ENCODE measurements at places on chromosomes 4 and X.

DNA sequence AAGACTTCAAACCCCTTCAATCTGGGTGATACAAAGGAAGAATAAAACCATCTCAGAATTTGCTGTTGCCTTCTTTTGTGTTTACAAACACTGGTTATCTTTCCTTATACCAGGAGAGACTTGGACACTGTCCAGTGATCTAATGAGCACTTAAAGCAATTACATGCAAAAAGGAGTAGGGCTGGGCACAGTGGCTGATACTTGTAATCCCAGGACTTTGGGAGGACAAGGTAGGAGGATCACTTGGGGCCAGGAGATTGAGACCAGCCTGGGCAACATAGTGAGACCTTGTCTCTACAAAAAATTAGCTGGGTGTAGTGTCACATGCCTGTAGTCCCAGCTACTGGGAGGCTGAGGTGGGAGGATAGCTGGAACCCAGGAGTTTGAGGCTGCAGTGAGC lies 95.7 kb upstream of the DRD5 start:
- no peak for DNase-seq

DNA sequence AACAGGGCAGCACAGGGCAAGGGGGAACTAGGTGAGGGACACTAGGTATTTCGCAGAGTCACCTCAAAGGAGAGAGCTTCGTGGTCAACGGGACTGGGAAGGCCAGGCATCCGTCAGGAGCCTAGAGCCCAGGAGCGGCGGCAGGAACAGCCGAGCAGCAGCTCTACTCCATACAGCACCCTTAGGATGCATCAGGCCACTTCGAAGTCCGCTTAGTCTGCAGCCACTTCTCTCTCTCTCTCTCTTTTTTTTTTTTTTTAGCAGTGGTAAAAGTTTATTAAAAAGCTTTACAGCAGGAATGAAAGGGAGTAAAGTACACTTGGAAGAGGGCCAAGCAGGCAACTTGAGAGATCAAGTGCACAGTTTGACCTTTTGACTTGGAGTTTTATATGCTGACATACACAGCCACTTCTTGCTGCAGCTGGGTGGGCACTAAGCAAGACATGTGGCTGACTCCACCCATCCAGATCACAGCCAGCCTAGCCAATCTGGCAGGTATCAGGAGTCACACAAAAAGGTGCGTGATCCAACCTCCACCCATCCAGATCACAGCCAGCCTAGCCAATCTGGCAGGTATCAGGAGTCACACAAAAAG lies 209.7 kb upstream of the RADX start:
- no peak for DNase-seq

DNA sequence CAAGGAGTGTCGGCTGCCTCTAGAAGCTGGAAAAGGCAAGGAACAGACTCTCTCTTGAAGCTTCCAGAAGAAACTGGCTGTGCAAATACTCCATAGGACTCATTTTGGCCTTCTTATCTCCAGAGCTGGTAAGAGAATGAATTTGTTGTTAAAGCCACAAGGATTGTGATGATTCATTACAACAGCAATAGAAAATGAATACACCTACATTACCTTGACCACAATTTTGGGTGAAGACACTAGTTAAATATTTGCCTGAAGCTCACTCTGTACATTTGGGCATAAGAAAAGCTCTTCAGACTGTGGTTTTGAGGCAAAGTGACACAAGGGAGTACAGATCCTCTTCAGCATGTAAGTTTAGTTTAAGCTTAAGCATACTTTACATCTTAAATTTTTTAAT lies 134.5 kb upstream of the TLL1 start:
- no peak for DNase-seq

DNA sequence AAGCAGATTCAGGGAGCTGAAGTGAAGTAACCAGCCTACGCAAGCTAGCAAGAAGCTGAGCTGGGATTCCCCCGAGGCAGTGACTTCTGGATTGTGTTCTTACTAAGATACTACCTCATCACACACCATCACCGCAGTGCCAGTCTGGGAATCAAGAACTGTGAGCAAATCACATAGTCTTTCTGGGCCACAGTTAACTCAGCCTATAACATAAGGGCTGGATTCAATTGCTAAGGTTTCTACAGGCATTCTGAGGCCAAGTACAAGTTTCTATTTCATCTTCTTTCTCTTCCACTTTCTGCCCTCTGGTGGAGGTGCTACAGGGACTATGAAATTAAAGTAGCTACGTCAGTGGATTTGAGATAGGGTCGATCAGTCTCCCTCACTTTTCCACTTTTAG lies 1.4 kb upstream of the CORIN start:
- peak; percentile 65 for DNase-seq

- DNase-seq = no peak
Measured at GRCh38 chrX:275476-275966, 5.7 kb upstream of the PLCXD1 start.

GRCh38 chr4:107276052-107276451 lies 239.9 kb upstream of the DKK2 start:
- no peak for DNase-seq

- DNase-seq = no peak
Measured at GRCh38 chrX:154797006-154797405, 8.3 kb downstream of the MPP1 start.

- no peak for DNase-seq
Measured at GRCh38 chr4:150546286-150546685, 35.7 kb upstream of the MAB21L2 start.

DNA sequence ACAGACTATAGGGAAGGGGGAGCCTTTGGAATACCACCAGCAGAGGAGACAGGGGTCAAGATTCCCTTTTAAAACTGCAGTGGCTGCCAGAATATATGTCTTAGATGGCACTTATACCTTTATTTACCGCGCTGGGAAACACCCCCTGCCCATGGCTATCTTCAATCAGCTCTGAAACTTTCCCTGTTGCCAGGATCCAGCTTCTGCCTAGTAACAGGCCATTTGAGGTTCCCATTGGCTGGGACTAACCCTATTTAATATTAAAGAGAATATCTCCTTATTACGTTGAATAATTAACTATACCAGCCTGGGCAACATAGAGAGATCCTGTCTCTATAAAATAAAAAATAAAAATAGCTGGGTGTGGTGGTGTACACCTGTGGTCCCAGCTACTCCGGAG lies 23.8 kb downstream of the SOWAHB start:
- no peak for DNase-seq

- no peak for DNase-seq
Measured at GRCh38 chr4:22427675-22428074, 88.2 kb downstream of the ADGRA3 start.

DNA sequence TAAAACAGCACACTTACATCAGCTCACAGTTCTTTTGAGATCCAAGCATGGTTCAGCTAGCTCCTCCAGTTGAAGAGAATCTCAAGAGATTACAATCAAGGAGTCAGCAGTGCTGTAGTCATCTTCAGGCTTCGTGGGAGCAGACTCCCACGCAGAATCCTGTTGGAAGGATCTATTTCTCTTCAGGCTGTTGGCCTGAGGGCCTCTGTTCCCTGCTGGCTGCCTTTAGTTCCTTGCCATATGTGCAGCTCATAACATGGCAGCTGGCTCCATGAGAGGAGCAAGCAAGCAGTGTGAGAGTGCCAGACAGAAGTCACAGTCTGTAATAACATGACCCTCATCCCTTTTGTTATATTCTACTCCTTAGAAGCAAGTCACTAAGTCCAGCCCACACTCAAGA lies 168.6 kb downstream of the COX18 start:
- no peak for DNase-seq

GRCh38 chrX:71292669-71293365 lies 8.7 kb upstream of the ITGB1BP2 start:
- DNase-seq = no peak

GRCh38 chr4:25043548-25043947 lies 12.8 kb upstream of the LGI2 start:
- no peak for DNase-seq

DNA sequence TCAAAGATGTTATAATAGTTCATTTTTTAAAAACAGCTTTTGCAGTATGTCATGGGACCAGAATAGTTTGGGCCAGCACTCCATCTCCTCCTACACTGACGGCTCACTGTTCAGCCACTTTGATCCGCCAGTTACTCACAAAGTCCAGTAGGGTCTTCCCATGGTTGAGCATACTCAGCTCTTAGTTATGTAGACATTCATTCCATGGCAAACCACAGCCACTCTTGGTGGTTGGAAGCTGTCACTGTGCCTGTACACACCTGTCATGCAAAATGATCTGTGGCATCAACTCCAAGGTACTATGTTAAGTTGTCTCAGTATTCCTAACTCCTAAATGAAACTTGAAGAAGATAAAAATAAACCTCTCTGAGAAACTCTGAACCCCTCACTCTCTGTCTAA lies 127.2 kb downstream of the NR3C2 start:
- DNase-seq = no peak

DNA sequence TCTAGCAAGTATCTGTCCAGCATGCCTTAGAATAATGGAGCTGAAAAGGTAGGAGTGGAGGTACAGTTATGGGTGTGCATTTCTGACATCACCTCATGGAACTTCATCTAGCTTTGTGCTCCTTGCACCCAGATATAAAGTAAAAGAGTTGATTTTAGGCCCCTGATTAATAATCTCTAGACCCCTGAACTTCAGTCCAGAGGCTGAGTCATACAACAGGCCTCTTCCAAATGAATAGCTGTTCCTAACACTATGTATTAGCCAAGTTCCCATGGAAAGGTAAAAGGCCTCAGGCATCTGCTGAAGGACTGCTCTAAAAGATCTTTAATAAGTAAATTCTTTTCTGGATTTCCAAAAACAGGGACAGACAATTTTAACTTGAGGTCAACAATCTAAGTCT lies 16.2 kb downstream of the TBC1D9 start:
- DNase-seq = no peak

DNA sequence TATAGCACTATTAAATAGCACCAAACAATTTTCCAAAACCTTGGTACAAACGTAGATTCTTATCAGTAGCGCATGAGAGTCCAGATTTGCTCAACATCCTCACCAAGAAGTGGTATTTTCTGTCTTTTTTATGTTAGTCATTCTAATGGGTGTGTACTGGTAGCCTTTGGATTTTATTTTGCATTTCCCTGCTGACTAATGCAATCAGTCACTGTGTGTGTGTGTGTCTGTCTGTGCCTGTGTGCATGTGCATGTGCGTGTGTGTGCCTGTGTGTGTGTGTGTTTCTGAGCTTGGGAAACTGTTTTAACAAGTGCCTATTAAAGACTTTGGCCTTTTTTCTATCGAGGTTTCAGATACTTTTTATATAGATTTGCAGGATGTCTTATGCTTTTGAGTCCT lies 82.2 kb upstream of the MAGEA10 start:
- no peak for DNase-seq

DNA sequence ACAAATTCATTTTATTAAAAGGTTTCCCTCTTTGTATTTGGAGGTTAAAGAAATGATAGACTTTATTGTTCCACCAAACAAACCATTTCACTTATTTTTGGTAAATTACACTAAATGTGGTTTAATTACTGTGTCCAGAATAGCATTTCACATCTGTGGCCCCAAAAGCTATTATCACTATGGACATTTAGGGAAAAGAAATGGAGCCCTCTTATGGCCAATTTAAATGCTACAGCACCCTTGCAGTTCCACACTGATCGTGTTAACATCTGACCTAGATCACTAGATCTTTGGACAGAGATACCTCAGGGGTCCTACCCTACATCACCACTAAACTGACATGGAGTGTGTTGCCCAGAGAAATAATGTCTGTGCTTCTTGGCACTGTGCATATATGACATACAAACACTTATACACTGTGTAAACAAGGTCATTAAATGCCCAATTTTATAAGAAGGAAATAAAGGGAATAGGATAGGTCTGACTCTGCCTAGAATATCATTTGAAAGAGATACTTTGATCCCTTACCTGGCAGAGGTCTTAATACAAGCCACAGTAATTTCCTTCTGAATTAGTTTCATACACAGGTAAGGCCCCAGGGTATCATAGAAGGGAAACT lies 163.9 kb downstream of the KDR start:
- DNase-seq = no peak

DNA sequence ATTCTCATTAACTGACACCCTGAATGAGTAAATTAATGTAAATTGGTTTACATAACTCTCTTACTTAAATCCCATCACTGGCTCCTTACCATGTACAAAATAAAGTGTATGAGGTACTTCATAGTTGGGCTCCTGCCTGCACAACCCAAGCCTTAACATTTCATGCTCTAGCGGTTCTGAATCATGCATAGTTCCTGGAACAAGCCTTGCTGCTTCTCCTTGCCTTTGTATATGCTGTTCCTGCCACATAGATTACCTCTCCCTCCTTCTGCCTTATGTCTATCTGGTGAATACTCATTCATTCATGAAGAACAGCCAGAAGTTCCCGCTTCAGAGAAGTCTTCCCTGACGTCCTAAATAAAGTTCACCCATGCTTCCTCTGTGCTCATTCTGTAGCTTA lies 594.7 kb downstream of the SMARCA1 start:
- DNase-seq = no peak

- no peak for DNase-seq
Measured at GRCh38 chr4:6782846-6783110, 251 bp downstream of the KIAA0232 start.

- DNase-seq = no peak
Measured at GRCh38 chr4:24112466-24112865, 222.6 kb upstream of the PPARGC1A start.

GRCh38 chr4:152723236-152723635 lies 43.4 kb upstream of the TMEM154 start:
- DNase-seq = no peak

GRCh38 chrX:11193035-11193469 lies 81.9 kb downstream of the HCCS start:
- DNase-seq = no peak

GRCh38 chrX:48909703-48910294 lies 1.6 kb downstream of the SLC35A2 start:
- no peak for DNase-seq

DNA sequence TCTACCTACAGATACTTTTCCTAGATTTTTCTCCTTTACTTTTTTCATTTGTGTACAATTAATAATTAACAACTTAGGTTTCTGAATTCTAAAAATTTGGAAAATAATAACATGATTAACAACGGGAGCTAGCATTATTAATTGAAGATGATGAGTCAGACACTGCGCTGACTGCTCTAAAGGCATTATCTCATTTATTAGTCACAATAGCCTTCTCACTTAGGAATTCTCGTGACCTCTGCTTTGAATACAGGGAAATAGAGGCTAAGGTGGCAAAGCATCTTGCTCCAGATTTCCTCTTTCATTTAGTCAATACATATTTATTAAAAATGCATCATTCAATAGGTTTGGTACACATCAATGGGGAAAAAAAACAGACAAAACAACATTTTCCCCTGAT lies 441.3 kb downstream of the PCDH18 start:
- DNase-seq = no peak

DNA sequence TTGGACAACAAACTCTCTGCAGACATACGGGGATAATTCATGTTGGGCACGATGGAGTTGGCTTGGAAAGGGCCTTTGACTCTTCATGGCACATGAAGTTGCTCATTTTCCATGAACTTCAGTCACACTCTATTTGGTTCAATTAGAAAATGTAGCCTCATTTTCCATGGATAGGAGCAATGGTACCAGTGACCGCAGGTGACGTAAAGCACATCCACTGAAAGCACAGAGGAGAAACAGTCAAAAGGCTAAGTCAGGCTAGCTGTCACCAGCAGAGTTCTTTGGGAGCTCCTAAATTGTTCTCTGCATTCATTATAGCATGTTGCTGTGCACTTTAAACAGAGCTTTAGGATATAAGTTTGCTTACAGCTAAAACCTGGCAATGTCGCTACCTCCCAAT lies 39.9 kb upstream of the MAP3K15 start:
- DNase-seq = no peak
